ENCODE measurements at places on chromosomes 11 and 22.

DNA sequence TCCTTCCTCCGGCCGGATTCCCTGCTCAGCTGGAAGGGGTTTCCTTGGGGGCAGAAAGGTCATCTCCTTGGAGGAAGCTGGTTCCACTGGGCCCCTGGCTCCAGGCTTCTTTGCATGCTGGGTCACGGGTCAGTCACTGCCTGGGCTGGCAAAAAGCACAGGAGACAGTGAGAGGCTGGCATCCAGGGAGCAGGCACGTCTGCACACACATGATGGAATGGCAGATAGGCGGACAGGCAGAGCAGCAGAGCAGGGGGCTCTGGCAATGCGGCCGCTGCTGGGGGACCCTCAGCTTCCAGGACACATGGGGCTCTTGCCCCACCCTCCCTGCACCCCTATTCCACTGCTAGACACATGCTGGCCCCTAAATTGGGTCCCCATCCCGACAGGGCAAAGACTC lies 40.4 kb downstream of the C11orf58 start:
- no peak for DNase-seq

DNA sequence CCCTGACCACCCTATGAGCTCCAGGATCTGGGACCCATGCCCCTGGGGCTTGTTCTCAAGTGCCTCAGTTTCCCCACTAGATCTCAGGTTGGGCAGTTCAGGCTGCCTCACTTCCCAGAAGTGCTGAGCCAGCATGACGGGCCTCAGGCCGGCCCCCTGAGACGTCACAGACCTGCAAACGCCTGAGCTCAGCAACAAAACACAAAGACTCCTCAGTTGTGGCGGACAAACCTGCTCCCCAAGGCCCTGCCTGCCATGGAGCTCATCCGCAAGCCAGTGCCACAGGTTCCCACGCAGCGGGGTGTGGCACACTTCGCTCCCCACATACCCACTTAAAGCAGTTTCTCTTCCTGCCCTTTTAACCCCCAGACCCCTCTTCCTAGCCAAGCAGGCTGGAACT lies 45.2 kb downstream of the NECTIN1 start:
- no peak for DNase-seq

GRCh38 chr22:43516386-43516785 lies 104.6 kb downstream of the MPPED1 start:
- DNase-seq, result no peak

DNA sequence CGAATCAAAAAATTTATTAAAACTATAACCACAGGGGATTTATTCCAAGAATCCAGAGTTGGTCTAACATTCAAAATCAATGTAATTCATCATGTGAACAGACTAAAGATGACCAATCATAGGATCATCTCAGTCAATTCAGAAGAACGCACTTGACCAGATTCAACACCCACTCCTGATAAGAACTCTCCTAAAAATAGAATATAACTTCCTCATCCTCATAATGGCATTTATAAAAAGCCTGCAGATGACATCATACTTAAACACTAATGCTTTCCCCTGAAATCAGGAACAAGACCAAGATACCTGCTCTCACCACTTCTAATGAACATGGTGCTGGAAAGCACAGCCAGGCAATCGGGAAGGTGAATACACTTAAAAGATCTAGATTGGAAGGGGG lies 10.5 kb upstream of the MUC2 start:
- DNase-seq, result no peak

DNA sequence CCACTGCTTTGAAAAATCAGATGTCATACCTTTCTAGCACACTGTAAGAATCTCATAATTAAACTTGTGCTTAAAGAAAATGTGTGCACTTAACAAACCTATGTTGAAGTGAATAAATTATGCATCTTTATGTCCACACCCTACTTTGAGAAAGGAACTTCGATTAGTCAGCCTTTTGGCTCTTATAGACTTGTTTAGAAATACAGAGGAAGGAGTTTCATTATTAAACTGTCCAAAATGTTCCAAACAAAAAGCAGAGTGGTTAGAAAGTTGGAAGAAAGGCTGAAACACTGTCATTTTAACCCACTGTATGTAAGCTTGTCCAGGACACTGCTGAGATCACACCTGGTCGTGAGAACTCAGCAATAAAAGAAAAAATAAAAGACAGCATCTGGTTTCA lies 863.2 kb upstream of the CHORDC1 start:
- DNase-seq, result no peak

- no peak for DNase-seq
Measured at GRCh38 chr11:26992031-26992541, 1.8 kb upstream of the FIBIN start.

- no peak for DNase-seq
Measured at GRCh38 chr22:46513908-46514550, 23.4 kb downstream of the CELSR1 start.

DNA sequence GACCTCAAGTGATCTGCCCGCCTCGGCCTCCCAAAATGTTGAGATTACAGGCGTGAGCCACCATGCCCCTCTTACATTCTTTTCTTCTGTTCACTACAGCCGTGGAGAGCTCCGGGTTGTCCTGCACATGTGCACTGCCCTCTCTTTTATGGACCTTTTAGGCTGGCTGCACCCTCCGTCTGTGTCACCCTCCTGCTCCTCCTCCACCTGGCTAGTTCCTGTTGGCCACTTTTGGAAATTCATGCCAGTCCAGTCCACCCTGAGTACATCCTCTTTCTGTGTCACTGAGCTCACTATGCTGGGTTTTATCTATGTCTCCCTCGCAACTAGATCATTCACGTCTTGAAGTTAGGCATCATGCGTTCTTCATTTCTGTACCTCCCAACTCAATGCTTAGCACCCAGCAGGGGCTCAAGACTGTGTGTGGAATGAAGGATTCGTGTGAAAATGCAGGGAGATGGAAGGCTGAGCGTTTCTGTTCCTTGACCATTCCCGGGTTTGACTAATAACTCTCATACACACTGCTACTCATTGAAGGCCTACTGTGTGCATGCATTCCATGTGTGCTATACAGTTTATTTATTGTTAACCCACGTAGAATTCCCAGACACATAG lies 60.6 kb downstream of the PTPRJ start:
- DNase-seq, result no peak

DNA sequence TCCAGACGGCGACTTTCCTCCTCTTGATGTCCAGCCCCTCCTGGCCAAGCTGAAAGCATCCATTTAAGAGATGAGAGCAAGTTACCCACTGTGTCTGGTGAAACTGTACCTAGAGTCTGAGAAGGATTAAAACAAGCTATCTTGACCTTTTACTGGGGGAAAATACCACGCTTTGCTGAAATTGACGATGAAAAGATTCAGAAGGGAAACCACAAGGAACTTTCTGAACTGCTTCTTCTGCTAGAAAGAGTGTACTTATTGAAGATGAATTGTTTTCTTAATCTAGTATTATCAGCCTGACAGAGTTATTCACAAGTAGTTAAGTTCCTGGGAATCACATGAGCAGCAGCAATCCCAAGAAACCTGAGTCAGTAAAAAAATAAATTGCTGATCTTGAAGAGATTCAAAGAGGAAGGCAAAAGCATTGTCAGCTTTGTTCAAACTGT lies 13.1 kb upstream of the MS4A6A start:
- no peak for DNase-seq

GRCh38 chr11:91860661-91861060 lies 364.0 kb upstream of the FAT3 start:
- no peak for DNase-seq

GRCh38 chr11:122804161-122804560 lies 34.1 kb upstream of the CRTAM start:
- DNase-seq, result no peak

DNA sequence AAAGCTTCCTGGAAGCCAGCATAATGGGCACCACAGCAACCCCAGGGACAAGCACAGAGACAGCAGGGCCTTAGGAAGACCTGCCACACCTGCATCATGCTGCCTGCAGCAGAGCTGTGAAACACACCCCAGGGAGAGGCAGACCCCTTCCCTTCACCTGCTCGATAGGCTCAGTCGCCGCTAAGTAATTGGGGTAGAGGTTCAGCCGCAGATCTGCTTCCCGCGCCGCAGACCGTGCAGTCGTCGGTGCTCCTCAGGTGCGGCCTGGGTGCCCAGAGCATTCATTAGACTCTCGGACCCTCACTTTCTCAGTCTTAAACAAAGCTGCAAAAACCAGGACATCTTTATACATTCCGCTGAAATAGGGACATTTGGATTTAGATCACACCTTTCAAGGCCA lies 2.9 kb downstream of the DUSP18 start:
- no peak for DNase-seq

DNA sequence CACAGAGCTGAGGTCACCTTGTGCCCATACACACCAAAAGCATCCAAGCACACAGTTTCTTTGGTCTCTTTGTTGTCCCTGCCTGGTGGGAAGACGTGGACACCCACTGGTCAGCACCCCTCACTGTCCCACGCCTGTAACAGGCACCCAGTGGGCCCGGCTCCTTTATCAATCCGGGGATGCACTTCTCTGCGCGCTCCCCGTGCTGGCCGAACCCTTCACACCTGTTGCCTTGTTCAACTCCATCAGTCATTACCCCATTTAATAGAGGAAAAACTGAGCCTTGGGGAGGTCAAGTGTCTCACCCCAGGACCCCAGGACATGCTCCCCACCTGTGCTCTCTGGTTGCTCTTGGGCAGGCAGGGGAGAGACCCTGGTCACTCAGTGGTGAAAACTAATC lies 49.7 kb upstream of the FGF3 start:
- DNase-seq, result no peak

DNA sequence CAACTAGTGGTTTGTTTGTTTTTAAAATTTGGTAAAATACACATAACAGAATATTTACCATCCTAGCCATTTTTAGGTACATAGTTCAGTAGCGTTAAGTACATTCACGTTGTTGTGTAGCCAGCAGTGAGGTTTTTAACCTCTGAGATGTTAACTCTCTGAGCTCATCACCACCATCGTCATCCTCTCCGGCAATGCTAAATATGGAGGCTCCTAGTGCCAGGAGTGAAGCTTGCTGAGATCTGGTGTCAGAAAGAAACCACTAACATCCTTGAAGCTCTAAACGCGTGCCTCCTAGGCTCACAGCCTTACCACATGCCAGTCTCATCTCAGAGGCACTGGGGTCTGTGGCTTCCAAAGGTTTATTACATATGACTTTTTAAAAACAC lies 330.2 kb upstream of the B3GAT1 start:
- DNase-seq, result no peak

GRCh38 chr22:17910561-17911311 lies 113.6 kb downstream of the MICAL3 start:
- no peak for DNase-seq

GRCh38 chr22:27348634-27349033 lies 452.9 kb downstream of the MN1 start:
- no peak for DNase-seq

GRCh38 chr11:126560221-126560620 lies 204.7 kb downstream of the ST3GAL4 start:
- no peak for DNase-seq

- DNase-seq, result no peak
Measured at GRCh38 chr11:113603277-113604059, 102.6 kb downstream of the TMPRSS5 start.

DNA sequence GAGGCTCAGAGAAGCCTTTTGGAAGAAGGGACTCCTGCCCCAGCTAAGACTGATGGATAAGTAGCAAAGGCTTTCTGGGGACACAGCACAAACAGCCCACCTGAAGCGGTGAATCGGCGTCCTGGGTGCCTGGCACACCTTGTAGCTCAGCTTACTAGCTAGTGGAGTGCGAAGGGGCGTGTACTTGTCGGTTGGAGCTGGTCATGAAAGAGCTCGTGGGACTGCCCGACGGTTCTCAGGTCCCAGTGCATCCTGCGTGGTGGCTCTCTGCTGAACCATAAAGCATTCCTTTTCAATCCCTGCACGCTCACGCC lies 690 bp upstream of the UVRAG start:
- peak; percentile 92 for DNase-seq

- no peak for DNase-seq
Measured at GRCh38 chr11:17571431-17572358, 24.6 kb downstream of the OTOG start.

- DNase-seq, result no peak
Measured at GRCh38 chr11:69178819-69179482, 23.2 kb downstream of the SMIM38 start.

GRCh38 chr11:132859306-132859705 lies 673.0 kb downstream of the OPCML start:
- no peak for DNase-seq

DNA sequence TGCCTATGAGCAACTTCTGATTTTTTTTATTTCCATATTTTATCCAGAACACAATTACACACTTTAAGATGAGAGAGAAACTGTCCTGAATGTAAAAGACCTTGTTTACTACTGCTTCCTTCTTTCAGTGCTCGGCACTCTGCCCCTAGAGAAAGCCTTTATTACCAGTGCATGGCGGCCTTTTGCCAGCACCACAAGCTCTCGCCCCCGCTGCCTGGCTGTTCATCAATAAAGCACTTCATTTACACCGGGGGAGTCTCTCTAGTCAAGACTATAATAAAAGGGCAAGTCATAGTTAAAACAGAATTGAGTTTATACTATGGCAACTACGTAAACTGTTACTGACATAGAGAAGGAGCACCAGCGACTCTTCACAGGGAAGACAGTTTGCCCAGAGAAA lies 259.5 kb downstream of the CADM1 start:
- no peak for DNase-seq

GRCh38 chr22:25928038-25928437 lies 186.1 kb downstream of the MYO18B start:
- peak; percentile 90 for DNase-seq

GRCh38 chr11:120133216-120134105 lies 4.5 kb downstream of the TRIM29 start:
- DNase-seq, result no peak

GRCh38 chr11:57778318-57779037 lies 16.9 kb downstream of the CTNND1 start:
- no peak for DNase-seq

DNA sequence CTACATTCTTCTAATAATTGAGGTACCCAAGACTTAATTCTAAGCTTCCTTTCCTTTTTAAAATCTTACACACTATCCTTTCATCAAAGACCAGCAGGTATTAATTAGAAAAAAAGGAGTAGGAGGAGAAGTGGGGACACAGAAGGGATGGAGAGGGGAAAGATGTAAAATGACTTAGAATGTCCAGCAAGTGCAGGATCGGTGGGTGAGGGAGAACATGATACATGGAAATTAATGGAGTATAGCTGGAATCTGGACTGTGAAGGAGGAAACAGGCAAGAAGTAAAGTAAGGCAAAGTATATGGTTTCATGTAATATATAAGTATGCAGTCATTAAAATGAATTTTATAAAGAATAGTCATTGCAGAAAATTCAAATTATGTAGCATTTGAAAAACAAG lies 63.7 kb upstream of the SC5D start:
- no peak for DNase-seq

DNA sequence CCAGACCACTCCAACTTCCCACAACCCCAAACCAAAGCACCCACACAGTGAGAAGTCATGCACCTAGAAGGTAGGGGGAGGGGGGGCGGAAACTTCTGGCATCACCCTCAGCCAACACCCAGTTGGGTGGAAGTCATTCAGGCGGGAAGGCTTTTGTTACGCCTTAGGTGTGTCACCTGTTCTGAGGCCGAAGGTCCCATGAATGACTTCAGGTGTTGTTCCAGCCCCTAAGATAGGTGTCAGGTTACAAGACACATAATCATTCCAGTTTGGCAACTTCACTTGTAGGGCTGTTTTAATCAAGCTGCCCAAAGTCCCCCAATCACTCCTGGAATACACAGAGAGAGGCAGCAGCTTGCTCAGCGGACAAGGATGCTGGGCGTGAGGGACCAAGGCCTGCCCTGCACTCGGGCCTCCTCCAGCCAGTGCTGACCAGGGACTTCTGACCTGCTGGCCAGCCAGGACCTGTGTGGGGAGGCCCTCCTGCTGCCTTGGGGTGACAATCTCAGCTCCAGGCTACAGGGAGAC lies at the start of gene TMPRSS4:
TSS of gene TMPRSS4 (plus strand) at position 325 of the 528 bp plus-strand sequence. CDS start 225 bp downstream, outside the sequence.
- peak; percentile 61 for DNase-seq
